NCI-H1105 treated with DMSO at 0.1 percent for 48 hours (cell line): ENCODE measurements at places on chromosomes 11 and 22.

GRCh38 chr11:109309153-109309552, 112.8 kb upstream of the C11orf87 start:
- peak; percentile 81 for DNase-seq

DNA sequence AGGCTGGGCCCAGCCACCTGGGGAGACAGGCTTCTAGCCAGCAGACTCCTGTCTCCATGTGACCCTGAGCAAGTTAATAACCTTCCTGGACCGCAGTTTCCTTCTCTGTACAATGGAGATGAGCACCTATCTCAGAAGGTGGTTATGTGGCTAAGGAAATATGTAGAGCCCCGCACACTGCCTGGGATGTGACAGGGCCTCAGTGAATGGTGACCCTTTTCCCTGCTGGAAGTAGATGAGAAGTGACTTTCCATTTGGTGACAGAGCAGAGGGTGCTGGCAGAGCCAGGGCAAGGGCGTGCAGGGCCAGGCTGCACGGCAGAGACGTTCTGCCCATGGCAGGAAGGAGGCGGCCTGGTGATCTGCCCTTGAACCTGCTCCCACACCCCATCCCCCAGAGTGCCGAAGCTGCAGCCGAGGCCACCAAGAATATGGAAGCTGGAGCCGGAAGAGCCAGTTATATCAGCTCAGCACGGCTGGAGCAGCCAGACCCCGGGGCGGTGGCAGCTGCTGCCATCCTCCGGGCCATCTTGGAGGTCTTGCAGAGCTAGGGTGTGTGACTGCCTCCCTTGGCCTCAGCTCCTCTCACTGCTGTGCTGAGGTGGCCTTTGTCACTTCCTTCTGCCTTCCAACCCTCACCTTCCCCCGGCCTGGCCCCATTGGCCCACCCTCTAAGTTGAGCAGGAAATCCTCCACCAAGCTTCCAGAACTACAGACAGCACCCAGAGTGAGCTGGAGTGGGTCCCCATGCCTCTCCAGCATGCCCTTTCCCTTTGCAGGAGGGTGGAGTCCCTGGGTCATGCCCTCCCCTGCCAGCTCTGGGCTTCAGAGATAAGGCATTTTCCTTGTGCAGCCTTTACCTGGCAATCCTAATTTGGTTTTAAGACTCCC, 13.2 kb downstream of the TKFC start:
- DNase-seq, result no peak

DNA sequence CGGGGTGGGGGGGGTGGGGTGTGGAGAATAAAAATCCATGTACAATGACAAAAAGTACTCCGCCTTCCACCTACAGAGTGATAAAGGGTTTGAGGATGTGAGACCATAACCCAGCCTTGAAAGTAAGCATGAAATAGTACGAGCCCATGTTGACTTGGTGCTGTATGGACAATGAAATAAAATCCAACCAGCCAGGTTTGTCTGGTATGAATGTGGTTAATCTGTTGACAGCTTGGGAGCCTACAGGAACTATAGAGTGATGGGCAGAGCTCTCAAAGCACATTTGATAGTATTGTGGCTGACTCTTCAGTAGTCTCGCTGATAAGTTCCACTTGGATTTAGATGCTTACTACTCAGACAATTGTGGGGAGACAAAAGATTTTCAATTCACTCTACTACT, 48.8 kb upstream of the CD44 start:
- DNase-seq, result no peak

DNA sequence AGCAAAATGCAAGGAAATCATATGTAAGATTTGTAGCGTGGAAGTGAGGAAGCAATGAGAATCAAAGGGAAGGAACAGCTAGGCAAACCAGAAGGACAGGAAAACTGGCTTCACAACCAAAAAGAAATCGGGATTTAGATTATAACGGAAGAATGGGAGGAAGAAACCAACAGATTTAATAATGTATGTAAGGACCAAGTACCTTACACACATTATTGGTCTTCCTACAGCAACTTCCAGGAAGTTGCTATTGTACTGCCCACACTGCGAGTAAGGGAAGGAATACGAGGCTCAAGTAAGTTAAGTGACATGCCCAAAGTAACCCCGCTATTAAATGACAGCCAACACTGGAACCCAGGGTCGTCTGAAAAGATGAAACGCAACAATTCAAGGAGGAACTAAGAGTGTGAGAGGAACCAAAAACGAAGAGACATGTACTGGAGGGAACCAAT, 473 bp downstream of the TXN2 start:
- DNase-seq, result no peak

- no peak for DNase-seq
Observed at GRCh38 chr11:133305208-133305956, 226.9 kb downstream of the OPCML start.

DNA sequence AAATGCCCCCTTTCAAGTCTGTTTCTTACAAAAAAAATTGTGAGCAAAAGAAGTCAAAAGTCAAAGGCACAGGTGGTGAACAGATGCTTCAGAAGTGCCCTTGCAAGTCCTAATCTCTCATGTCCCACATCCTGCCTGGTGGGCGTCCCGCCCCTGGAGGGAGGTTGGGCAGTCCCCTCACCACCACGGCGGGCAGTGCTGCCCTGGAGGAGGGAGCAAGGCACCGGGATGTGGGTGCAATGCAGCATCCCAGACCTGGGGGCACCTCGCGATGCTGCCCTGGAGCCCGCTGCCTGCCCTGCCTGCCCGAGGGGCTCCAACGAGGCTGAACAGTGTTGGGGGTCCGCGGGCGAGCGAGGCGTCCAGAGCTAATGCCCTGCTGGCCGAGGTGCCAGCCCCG, 15.9 kb downstream of the MRGPRG start:
- no peak for DNase-seq

DNA sequence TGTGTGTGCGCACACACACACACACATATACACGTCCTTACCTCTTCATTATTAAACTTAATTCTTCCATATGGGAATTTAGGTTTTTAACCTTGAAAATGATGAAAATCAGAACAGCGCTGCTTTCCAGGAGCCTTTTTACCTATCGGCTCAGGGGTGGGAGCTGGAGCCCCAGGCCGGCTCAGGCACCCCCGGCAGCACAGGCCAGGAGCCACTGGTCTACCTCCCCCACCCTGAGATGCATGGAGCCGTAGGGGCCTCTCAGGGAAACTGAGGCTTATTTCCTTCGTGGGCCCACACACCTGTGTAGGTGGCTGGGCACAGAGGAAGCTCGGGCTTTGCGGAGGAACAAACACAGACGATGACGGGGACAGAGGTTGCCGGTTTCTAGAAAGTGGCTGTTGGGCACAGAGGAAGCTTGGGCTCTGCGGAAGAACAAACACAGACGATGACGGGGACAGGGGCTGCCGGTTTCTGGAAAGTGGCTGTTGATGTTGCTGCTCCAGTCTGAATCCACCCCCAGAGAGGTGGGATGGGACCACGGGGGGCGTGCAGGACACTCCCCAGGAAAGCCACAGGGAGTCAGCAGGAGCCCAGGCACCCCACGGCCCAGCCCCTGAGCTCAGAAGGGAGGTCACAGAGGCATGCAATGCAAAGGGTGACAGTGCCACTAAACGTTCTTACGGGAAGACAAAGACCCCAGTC, 149.4 kb downstream of the BRD1 start:
- no peak for DNase-seq

- no peak for DNase-seq
Observed at GRCh38 chr11:99791354-99791753, 770.6 kb downstream of the CNTN5 start.

DNA sequence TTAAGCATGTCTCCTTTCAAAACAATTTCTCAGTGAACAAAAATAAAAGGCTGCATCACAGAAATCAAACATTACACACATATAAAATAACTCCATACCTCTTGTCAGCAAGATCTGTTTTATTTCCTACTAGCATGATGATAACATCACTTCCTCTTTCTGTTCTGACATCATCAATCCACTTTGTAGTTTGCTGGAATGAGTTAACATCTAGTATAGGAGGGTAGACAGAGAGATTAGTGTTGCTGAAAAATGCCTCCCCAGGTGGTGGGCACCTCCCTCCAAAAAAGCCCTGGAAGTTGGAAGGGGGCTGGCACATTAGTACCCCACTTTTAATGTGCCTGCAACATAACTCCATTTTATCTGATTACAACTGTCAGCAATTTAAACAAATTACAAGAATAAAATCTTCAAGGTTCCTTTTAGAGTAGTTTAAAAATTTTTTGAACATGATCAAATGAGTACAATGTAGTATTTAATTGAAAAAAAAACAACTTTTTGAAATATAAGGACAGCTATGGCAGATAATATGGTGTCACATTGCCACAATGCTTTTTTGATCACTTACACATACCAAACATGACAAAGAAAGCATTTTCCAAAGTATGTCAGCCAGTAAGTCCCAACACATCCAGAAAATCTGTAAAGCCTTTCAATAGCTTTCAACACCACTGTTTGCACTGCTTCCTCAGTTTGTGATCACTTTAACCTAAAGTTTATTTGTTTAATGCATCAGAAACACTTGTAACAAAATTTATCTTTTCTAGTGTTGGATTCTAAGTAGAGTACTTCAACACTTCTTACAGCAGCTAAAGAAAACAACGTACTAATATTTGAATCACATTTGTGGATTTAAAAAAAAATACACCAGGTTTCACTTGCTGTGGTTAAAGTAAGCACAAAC, 44.5 kb downstream of the RAB6A start:
- DNase-seq, result no peak

- no peak for DNase-seq
Observed at GRCh38 chr22:42315392-42315756, 44.9 kb upstream of the TCF20 start.

DNA sequence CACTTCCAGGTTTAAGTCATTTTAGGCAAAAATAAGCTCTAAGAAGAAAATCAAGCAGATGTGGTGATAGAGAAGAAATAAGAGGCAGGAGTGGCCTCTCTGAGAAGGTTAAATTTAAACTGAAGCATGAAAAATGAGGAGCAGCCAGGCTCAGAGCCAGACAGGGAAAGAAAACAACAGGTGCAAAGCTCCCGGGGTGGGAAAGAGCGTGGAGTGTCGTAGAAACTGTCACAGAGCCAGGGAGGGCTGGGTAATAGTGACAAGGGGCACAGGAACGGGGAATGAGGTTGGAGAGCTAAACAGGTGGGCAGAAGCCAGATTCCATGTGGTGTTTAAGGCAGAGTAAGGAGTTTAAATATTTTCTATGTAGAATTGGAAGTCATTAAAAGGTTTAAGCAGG, 132.1 kb upstream of the BLID start:
- DNase-seq, result peak; percentile 97

- peak; percentile 63 for DNase-seq
Observed at GRCh38 chr11:93487032-93487483, 56.1 kb downstream of the SMCO4 start.

GRCh38 chr11:102253020-102253715, 64.1 kb upstream of the BIRC3 start:
- peak; percentile 4 for DNase-seq

GRCh38 chr11:121417055-121417551, 35.0 kb upstream of the SORL1 start:
- DNase-seq, result peak; percentile 47

DNA sequence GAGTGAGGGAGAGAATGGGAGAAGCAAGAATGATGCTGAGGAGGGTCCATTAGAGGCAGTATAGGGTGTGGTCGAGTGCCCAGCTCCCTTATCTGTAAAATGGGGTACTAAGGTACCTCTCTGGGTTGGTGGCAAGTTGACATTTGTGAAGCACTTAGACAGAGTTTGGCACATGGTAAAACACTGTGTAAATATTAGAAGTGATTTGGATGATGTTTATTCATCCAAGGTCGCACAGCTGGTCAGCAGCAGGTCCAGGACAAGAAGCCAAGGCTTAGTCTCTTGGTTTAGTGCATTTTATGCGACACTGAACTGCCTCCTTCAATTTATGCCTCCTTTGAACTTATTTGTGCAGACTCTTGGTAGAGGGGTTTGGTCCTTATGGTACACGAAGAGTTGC, 19.4 kb downstream of the KREMEN1 start:
- DNase-seq, result no peak

GRCh38 chr11:8315463-8315862, 51.8 kb upstream of the LMO1 start:
- DNase-seq, result peak; percentile 78

DNA sequence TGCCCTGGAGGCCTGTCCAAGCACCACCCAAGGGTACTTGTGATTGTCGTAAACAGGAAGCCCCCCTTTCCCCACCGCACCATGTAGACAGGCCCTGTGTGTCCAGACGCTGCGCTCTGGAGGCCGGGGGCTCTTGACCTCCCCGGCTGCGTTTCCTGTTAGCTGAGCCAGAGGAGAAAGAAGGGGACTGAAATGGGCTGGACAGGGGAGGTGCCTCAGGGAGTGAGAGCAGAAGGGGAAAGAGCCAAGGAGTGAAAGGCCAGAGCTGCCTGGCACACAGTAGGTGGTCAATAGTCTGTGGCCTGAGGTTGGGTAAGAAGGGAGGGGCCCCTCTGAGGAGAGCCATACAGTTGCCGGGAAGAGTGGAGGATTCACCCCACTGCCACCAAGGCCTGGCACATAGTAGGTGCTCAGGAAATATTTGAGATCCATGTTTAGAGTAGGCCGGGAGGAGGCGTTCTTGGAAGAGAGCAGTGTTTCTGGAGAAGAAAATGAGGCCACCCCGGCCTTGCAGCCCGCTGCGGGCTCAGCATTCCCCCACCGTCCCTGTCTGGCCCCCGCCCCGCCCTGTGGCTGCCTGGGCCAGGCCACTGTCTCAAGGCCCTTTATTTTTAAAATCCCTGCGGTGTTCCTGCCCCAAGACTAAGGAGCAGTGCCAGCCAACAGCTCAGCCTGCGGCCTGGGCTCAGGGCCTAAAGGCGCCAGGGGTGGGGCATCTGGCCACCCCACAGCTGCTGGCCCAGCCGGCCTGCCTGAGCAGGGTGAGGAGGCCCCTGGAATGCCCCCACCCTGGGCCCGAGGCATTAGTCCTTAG, 13.6 kb upstream of the CDC42EP1 start:
- DNase-seq, result no peak

DNA sequence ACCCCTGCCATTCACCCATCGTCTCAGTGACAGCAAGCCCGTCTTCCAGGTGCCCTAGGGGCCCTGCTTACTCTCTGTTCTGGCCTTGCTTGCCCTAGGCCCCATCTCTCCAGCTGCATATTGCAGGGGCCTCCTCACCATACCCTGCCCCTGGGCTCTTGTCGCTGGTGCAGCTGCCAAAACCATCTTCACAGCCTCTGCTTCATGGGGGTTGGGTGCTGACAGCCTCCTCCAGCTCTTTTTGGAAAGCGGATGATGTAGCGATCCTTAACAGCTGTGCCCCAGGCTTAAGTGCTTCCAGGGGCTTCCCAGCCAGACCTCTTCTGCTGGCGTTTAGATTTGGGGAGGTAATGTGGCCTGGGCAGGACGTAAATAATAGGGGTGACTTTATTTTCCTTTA, 61.2 kb upstream of the SUSD2 start:
- DNase-seq, result no peak
